ENCODE measurements at places on chromosomes 3 and 15. TPM values are rescaled to one million over a fixed set of nuclear protein-coding genes. Genes with fewer than 3 reads are reported as not detected.

DNA sequence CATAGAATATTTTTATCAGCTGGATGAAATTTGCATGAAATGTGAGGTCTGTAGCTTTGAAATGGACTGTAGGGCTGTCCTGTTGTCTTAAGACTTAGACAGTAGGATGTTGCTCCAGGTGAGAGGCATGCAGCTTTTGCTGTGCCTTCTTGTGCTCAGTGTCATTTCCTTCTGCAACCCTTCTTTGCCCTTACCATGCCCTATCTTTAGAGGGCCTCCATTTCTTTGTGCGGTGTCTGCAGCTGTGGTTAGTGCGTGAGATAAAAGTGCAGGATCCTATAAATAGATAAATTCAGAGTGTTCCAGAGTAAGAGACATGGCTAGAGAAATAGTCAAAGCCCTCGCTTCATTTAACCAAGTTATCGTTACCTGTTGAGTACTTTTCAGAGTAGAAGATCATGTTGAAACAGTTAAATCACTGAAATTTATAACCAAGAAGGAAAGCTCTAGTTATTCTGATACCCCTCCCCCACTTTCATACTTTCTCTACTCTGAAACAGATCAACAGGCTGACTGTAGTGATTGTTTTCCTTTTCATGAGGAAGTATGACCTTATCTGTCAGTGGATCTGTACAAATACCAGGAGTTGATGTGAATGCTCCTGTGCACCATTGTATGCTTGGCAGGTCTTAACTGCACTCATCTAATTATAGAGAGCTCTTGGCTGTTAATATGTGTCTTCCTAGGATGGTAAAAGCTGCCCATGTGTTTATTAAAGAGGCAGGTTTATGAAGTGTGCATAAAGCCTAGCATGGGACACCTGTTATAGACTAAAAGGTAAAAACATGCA, 18.2 kb downstream of the EIF3J start:
- DNase-seq = no peak

GRCh38 chr15:88394553-88395145, 72.5 kb downstream of the MRPL46 start:
- DNase-seq = no peak

DNA sequence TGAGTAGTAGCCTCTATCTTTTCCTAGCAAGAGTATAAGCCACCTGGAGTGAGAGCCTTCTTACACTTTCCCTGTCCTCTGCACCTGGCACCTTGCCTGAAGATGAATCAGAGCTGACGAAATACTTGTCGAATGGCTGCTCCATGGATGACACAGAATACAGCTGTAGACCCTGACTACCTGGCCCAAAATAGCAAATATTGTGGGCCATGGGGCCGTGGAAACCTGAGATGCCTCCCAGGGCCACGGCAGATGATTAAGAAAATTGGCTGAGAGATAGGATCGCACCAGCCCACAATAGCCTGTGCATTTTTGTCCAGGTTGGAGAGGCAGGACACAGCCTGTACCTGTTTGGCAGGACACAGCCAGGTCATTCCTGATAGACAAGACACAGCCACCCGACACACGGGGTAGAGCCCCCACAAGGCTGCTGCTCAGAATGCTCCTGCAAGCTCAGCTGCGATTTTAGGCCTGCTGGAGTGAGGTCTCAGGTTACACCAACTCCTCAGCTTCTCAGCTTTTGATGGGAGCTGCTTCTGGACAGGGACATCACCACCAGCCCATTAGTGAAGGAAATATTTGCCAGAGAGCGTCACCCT, 22.9 kb upstream of the TPM1 start:
- DNase-seq = no peak

DNA sequence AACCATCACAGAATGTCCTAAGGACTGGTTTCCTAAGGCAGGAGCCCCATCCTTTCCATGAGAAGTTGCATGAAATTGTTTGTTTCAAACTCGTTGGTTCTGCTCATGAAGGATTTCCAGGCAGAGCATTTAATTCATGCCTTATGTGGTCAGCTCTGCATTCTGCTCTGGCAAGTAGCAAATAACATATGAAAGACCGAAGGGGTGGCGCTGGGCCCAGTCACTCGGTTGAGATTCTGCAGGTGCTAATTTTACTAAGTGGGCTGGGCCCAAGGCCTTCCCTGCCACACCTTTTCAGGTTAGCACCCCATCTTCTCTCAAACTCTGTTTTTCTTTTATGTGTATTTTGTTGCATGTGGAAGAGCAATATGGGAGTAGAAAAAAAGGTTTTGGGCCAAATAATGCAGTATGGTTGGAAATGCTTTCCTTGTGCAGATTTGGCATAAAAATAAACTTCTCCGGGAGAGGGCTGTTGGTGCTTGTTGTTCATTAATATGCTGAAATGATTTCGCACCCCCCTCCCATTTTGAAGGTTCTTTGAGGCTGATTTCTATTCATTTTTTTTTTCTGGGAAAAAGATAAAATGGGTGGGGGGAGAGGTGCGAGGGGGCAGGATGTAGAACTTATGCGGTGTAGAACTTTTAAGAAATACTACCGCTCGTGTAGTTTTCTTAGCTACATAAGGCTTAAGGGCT, 182.9 kb upstream of the FEZF2 start:
- no peak for DNase-seq

- peak; percentile 32 for DNase-seq
Observed at GRCh38 chr3:159941038-159942000, 47.3 kb upstream of the IL12A start.

DNA sequence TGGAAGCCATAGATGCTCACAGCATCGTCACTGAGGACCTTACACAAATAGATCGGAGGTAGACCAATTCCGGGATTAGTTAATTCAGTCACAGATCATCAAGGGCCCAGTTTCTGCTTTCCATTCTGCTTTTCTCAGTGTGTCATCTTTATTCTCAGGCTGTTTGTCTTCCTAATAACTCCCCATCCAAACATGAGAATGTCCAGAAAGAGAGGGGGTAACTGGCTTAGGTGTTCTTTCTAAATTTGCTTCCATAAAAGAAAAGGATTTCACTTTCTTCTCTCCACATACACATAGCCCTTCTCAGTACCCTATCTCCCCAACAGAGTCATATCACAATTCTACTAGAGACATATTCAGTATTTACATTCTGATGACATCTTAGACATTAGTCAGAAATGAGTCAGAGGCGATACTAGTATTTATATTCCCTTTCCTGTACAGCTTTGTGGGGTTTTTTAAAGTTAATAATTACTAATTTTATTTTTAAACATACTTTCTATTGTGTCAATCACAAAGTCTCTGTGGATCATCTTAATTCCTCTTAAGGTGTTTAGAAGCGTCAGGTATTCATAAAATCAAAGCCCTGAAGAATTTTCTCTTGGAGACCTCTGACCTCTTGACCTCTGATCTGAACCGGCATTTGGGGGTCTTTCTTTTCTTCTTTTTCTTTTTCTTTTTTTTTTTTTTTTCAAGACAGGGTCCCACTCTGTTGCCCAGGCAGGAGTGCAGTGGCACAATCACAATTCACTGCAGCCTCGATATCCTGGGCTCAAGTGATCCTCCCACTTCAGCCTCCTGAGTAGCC, 24.3 kb upstream of the IL12A start:
- peak; percentile 20 for DNase-seq

GRCh38 chr3:144953959-144954358, 982.3 kb downstream of the DIPK2A start:
- no peak for DNase-seq

The RAD51 gene
- not detected for polyA plus RNA-seq

DNA sequence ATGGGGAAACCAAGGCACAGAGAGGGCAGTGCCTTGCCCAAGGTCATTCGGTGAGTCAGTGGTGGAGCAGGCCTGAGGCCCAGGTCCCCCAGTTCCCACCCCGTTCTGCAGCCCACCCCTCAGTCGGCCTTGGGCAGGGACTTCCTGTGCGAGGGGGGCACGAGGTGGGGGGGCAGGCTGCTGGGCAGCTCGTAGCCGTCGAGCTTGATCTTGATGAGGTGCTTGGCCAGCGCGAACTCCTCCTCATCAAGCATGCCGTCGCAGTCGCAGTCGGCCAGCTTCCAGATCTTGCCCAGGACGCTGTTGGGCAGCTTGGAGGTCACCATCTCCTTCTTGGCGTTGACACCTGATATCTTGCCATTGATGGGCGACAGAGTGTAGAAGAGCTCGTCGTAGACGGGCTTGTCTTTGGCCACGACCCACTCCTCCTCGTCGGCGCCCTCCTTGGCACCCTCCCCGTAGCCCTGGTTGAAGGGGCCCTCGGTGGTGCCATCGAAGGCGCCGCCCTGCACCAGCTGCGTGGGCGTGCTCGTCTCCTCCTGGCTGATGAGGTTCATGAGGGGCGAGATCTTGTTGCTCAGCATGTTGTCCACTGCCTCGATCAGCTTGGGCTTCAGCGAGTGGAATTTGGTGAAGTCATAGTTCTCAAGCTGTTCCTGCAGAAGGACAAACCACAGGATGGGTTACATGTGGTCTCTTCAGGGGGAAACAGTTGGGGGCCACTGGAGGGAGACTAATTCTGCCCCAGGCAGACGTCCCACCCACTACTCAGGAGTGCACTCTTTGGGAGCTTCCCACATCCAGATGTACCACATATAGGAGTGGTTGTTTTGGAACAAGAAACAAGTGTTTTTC, 6.9 kb upstream of the SPTBN5 start:
- DNase-seq = no peak

The DUOX1 gene
- polyA plus RNA-seq = not detected

The RPS17 gene
- 604 TPM for polyA plus RNA-seq

- DNase-seq = peak; percentile 19
Observed at GRCh38 chr3:177673112-177673914, 476.0 kb upstream of the TBL1XR1 start.

DNA sequence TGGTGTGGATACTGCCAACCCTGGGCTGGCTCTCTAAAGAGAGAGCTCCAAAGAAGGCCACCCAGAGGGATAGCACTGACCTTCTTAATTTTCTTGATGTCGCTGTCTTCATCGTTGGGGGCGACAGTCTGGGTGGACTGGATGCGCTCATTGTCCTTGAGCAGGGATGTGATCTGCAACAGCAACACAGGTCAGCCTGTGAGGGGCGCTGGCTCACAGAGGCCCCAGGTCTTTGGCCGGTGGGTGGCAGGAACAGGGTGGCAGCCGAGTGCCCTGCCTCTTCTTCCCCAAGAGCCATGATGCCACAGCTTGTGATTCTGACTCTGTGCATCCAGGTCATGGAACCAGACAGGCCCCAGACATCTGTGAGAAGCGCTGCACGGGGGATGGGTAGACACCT, 41.2 kb downstream of the RASGRF1 start:
- DNase-seq = no peak

The BOC gene
- polyA plus RNA-seq = not detected

DNA sequence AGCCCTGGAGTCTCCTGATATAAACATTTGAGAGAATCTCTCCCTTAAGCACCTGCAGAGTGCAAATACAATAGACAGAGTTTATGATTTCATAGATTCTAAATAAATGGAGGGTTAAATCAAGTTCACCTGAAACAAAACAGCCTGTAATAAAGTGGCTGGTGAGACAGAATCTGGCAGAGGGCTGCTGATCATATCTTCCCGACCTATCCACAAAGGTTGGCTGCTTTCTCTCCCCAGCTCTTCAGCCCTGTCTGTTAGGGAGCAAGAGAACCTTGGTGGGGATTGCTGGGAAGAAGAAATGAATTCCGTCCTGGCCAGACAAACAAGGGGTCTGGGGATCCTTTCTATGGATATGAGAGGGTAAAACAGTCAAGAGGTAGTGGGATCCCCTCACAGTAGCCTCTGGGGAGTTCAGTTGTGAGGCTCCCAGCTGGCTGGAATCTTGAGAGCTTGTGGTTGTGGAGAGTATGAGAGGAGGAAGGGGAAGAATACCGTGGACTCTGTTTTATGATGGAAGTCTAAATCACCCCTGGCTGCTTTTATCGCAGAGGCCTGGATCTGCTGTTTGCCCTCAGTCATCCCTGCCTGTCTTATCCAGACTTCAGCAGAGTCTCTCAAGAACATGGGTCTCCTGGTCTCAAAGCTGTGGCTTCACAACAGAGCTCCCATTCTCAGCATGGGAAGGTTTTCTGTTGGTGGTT, 451.3 kb downstream of the NTRK3 start:
- no peak for DNase-seq

- no peak for DNase-seq
Observed at GRCh38 chr15:60454824-60455223, 24.1 kb downstream of the ICE2 start.

The PROK2 gene
- 25.4 TPM for polyA plus RNA-seq

DNA sequence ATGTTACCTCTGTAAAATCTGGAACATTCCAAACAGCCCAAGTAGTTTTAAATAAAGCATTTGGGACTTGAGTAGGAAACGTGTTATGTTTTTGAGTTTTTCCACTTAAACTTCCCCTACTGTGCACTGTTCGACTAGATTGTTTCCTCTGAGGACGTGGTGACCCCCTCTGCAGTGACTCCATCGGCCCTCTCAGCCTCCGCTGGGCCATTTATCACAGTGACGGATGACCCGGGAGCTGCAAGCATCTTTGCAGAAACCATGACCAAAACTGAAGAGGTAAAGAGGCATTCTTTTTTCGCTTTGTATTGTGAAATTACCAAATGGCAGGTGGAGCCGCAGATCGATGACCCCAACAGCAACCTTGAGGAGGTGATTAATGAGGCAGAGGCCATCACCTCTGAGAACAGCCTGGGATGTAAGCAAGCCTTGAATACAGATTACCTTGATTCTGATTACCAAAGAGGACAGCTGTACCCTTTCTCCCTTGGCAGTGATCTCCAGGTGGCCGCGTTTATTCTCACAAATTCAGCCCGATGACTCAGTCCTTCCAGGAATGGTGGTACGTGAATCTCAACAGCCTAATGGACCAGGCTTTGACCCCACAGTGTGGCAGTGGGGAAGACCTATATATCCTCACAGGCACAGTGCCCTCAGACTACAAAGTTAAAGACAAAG, 79.1 kb upstream of the FAN1 start:
- DNase-seq = no peak

- DNase-seq = no peak
Observed at GRCh38 chr15:29569533-29570092, 252.7 kb downstream of the TJP1 start.

- no peak for DNase-seq
Observed at GRCh38 chr15:56732886-56733135, 498 bp downstream of the ZNF280D start.

- no peak for DNase-seq
Observed at GRCh38 chr15:77993374-77993911, 84.1 kb downstream of the TBC1D2B start.

DNA sequence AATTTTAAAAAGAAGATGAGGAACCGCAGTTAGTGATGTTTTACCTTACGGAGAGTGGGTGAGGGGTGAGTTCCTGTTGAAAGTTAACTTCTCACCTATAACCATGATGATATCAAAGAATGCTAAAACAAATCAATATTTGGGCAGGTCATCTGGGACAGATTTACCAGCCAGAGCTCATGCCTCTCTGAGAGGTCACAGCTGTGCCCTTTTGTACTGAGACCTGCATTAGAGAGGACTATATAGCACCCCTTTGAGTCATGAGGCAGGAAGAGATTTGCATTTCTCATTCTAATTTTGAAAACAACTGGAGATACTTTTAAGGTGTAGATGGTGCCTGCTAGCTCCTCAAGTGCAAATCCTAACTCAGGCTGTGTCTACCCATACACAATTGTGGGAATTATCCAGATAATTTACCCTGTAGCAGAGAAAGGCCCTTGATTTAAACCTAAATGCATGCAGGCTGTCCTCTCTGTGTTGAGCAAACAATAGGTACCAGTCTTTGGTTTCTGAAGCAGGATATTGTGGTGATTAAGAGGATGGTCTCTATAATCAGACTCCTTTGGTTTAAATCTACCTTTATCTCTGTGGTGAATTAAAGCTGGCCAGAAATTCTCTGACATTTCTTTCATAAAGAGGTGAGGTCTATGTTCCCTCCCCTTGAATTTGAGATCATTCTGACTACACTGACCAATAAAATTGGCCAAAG, 5.8 kb upstream of the TM4SF4 start:
- no peak for DNase-seq
